Hair follicle dermal papilla cell (primary cell): ENCODE measurements at places on chromosomes 13 and 19. TPM values are rescaled to one million over a fixed set of nuclear protein-coding genes. Genes with fewer than 3 reads are reported as not detected.

The BRCA2 gene
- total RNA-seq, result 2.7 and 3.2 TPM in 2 replicates

The PSG3 gene
- not detected in 2 replicates for total RNA-seq

The LGI4 gene
- total RNA-seq, result 1.2 and 1.3 TPM in 2 replicates

The CGB3 gene
- not detected in 2 replicates for total RNA-seq

The LILRA5 gene
- total RNA-seq, result not detected in 2 replicates

The SPPL2B gene
- 29.3 and 36.0 TPM in 2 replicates for total RNA-seq

The SYT5 gene
- not detected in 2 replicates for total RNA-seq

The RUBCNL gene
- total RNA-seq, result 3.9 and 7.0 TPM in 2 replicates

The HIF3A gene
- 0.12 and 1.8 TPM in 2 replicates for total RNA-seq

The HIPK4 gene
- total RNA-seq, result 0.12 and 0.49 TPM in 2 replicates

The ZNF285 gene
- total RNA-seq, result 2.8 and 2.9 TPM in 2 replicates

The NTF4 gene
- total RNA-seq, result not detected in 2 replicates

The GDF15 gene
- total RNA-seq, result 4.5 and 4.9 TPM in 2 replicates

The SLITRK1 gene
- under 0.01 and 0.24 TPM in 2 replicates for total RNA-seq

The FBL gene
- total RNA-seq, result 52.9 and 54.0 TPM in 2 replicates

The SLC8A2 gene
- total RNA-seq, result 0.97 TPM in 1 of 2 replicates, not detected in the other

The SLC35E1 gene
- total RNA-seq, result 34.7 and 45.4 TPM in 2 replicates

The ZNF540 gene
- 0.49 TPM in 2 replicates for total RNA-seq

The IGFL1 gene
- not detected in 2 replicates for total RNA-seq

The ETV2 gene
- total RNA-seq, result 0.65 TPM in 1 of 2 replicates, not detected in the other
